Uterus (tissue), 4 donors: ENCODE measurements at places on chromosomes 12 and 14.

DNA sequence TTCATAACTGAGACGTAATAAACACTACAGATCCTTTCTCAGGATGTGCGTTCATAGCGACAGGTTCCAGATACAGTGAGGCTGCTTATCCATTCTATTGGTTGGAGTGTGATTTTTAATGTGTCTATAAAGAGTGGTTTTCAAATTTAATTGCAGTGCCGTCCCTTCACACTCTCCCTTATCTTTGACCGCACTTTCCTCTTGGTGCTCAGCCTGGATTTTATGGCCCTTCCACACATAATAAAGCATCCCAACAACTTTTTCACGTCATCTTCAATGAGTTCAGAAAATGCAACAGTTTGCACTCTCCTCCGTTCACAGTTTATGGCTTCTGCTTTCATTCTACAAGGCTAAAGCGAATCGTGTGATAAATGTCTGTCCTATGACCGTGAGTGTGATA is 1209.9 kb downstream of the BCL11B start:
- DNase-seq, result no peak

DNA sequence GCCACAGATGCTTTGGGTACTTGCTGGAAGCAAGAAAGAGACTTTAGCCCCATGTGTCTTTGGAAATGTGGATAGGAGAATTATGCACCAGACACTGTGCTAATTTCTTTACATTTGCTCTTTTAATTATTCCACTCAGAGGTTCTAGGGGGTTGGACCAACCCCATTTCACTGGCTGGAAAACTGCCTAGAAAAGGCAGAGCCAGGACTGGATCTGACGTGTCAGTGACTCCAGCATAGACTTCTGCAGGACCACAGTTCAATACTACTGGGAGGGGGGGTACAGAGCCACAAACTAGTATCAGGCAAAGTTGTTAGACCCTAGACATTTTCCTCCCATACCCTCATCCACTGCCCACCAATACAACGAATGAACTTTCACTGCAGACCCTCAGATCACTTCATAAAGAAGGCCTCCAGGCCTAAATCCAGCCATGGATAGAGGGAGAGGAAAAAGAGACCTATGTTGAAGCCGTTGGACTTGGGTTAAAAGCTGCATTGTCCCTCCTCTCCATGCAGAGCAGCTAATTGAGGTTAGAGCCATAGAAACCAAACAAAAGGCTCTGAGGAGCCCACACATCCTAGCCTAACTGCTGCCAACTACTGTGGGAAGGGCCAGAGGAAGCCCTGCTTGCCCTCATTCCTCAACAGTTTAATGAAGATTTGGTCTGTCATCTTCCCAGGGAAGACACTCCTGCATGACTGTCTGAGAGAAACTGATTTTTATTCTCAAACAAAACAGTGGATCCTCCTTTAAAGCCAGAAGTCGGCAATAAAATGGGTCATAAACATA is 68.7 kb downstream of the STON2 start:
- DNase-seq, result no peak

GRCh38 chr12:2811801-2812200 is 667 bp upstream of the ITFG2 start:
- no peak for DNase-seq

DNA sequence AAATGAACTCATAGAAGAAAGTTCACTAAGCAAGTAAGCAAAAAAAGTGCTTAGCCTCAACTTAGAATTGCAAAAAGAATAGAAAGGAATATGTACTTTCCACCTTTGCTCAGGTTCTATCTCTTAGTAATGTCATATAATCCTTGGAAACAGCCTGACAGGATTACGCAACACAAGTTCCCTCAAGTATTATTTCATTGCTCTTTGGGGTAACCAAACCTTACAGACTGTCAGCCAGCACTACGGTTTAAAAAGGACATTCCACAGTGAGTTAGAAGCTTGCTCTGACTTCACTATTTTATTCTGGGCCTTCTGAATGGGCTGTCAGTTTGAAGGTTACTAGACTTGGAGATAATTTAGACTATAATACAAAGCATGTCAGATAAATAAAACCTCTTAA is 264.0 kb downstream of the ATXN7L3B start:
- no peak for DNase-seq

DNA sequence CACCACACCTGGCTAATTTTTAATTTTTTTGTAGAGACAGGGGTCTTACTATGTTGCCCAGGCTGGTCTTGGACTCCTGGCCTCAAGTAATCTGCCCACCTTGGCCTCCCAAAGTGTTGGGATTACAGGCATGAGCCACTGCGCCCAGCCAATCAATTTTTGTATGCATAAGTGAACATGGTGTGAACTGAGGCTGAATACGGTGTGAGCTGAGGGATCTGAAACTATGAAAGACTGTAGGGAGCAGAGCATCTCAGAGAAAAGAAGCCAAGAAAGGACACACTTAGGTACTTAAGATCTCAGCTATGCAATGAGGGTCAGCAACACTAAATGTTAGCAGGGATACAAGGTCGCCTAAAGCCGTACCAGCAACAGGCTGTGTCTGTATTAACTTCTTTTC is 54.1 kb downstream of the KSR2 start:
- no peak for DNase-seq
